ENCODE measurements at places on chromosomes 6 and 20. TPM values are rescaled to one million over a fixed set of nuclear protein-coding genes. Genes with fewer than 3 reads are reported as not detected.

SLC25A27 gene
- total RNA-seq: 4.6 TPM

RAMACL gene
- total RNA-seq: not detected

- DNase-seq: peak; percentile 74
Measured at GRCh38 chr6:132205946-132206345, 195.3 kb downstream of the MOXD1 start.

FOXC1 gene
- 88.4 TPM for total RNA-seq

C6orf52 gene
- total RNA-seq: not detected

DNA sequence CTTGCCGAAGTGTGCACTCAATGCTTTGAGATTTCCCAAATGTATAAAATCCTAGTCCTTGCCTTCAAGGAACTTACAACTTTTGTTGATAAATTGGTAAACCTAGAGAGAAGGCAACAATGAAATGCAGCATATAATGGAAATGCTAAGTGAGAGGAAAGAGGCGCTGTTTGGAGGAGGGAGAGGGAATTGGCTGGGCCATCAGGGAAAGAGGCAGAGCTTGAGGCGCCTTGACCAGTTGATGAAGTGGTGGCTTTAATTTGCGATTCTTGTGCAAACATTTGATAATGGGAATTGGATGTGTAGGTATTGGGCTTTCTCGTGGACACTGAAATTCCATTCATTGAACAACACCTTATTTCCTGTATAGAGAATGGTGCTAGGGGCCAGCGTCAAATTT lies 1.9 kb upstream of the CDYL start:
- no peak for DNase-seq

GRCh38 chr6:161369339-161369738 lies 95.5 kb upstream of the AGPAT4 start:
- peak; percentile 89 for DNase-seq

- peak; percentile 7 for DNase-seq
Measured at GRCh38 chr6:107185391-107185970, 70.2 kb upstream of the BEND3 start.

LINC00237 gene
- not detected for total RNA-seq

SMLR1 gene
- total RNA-seq: 1.1 TPM

- DNase-seq: peak; percentile 25
Measured at GRCh38 chr20:16271450-16271849, 301.8 kb downstream of the KIF16B start.

DNA sequence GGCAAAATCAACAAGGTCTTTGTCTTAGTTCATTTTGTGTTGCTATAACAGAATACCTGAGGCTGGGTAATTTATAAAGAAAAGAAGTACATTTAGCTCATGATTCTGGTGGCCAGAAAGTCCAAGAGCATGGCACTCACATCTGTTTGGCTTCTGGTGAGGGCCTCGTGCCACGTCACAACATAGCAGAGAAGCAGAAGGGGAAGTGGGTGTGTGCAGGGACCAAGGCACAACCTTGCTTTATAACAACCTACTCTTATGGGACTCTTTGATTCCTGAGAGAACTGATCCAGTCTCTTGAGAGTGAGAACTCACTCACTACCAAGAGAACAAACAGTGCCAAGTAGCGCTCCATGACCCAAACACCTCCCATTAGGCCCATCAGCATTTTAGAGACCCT lies 25.4 kb downstream of the GABRR2 start:
- no peak for DNase-seq

DNA sequence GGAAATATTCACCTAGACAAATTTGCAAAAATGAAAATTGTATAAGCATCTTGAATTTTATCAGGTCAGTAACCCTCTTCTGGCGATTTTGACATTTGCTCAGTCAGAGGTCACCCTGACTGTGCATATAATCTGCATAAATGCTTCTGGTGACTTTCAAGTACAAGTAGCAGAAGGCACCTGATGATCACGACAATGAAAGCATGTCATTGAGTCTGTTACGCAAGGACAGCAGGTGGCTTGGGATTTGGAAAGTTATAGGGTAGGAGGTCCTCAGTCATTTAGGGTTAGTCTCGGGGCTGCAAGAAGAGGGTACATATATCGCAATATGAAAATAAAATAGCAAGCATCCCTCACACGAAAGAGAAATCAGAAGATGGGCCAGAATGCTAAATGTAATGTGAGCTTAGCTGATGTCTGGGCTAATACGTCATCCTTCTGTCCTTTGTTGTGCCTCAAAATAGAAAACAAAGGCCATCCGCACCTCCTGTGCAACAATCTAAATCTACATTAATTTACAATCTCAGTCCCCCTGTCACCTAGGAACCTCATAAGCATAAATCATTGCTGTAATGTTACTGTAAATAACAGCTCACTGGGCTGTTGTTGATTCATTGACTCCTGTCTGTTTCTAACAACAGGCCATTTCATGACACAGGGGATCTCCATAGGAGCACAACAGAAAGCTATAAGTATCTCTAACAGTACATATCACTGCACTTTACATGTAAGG lies 155.2 kb upstream of the RSPO3 start:
- no peak for DNase-seq

MYLK4 gene
- 1.2 TPM for total RNA-seq

DNA sequence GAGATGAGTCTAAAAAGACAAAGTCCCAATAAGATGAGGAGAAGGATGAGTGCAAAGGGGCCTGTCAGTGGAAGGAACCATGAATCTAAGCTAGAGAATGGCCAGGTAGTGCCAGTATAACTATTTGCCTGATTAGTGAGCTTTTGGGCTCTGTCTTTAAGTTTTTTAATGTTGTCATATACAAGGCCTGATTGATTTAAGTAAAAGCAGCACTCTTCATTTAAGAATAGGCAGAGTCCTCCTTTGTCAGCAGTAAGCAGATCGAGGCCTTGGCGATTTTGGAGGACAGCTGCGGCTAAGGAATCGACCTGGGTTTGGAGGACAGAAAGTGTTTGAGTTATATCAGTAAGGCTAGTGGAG lies 753.4 kb upstream of the ADGRB3 start:
- DNase-seq: no peak

- DNase-seq: no peak
Measured at GRCh38 chr6:45721665-45722064, 294.0 kb downstream of the CLIC5 start.

DNA sequence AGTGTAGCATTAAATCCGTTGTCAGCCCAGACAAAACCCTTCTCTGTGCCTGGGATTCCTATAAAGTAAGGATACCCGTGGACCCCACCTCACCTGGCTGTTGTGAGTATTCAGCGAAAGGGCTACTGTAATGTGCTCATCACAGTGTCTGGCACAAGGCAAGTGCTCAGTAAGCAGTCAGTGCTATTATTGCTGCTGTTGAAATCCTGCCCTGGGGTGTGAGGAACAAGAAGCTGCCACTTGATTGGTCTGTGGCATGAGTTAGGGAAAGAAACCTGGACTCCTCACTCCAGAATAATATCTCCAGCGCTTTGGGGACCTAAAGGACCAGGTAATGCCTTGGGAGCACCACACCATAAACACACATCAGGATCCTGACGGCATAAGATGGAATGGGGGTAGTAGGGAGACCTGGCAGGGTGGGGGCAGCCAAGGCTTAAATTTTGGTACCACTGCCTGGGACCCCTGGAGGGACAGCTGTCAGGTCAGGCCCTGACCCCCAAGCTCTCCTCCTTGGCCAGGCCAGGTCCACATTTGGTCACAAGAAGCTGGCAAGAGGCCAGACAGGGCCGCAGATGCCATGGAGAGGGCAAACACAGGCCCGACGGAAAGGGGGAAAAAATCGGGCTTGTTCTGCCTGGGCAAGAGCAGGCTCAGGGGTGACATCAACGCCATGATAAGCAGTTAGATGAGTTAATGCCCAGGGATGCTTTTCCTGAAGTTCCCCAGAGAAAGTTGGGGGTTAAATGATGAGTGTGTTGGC lies 66.5 kb downstream of the MRPL14 start:
- no peak for DNase-seq

FAM209B gene
- total RNA-seq: not detected

CFAP206 gene
- 4.1 TPM for total RNA-seq

C20orf204 gene
- total RNA-seq: not detected

DNA sequence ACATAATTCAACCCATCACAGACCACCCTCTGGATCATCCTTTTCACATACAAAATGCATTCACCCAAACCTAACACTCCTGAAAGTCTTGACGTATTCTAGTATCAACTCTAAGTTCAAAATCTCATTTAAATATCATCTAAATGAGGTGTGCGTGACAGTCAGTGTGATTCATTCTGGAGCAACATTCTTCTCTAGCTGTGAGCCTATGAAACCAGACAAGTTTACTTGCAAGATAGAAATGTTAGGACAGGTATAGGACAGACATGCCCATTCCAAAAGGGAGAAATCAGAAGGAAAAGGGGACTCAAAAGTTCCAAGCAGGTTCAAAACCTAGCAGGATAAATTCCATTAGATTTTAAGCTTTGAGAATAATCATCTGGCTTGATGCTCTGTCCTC lies 329.7 kb downstream of the CD83 start:
- no peak for DNase-seq

- DNase-seq: no peak
Measured at GRCh38 chr20:47764154-47764733, 21.0 kb downstream of the SULF2 start.

DNA sequence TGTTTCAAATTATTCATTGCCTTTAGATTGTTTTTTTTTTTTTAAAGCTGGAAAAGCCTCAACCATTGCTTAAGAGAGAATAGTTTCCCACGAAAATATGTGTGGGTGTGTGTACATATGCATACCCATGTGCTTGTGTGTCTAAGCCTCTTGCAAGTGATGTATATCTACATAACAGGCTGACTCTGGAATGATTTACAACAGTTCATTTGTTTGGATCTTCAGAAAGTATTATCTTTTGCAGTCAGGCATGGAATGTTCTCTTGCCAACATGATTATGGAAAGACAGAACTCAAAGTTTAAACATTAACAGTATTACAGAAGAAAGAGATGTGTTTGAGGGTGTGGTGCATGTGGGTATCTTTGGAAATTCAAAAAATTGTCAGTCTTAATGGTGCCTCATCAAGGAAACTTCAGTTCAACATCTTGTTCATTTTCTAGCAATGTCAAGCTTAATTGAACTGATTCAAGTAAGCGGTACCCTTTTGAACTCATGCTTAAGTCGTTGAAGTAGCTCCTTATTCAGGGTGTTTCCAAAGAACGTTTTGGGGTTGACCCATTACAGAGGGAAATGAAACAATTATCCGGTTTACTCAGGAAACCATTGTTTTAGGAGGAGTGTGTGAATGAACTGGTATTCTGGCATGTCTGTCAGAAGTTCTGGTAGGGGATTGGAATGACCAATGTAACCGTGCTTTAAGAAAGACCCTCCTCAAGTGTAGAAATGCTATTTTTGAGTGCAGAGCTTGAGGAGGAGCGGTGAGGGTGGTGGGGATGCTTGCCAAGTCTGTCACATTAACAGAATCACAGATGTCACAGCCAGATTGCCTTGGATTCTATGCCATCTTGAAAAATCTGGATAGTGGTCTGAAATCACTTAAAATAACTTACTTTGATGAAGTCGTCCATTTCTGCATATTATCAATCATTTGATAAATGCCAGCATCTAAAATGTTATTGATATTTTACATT lies 60.3 kb downstream of the ADGRG6 start:
- peak; percentile 97 for DNase-seq

STX11 gene
- not detected for total RNA-seq

DNA sequence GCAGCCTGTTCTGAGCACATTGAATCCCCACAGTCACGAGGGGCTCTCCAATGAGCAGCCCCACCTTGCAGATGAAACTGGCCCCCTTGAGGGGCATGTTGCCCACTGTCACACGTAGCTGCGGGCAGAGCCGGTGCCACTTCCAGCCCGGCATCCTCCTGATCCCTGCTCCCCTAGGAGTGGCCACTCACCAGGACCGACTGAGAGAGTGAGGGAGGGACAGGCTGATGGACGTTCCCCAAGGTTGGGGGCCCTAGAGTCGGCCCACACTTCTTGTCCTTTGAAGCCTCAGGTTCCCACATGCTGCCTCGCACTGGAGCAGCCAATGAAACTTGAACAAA lies 10.5 kb downstream of the ENTPD6 start:
- no peak for DNase-seq

FRS3 gene
- 2.0 TPM for total RNA-seq

NNAT gene
- total RNA-seq: not detected

DNA sequence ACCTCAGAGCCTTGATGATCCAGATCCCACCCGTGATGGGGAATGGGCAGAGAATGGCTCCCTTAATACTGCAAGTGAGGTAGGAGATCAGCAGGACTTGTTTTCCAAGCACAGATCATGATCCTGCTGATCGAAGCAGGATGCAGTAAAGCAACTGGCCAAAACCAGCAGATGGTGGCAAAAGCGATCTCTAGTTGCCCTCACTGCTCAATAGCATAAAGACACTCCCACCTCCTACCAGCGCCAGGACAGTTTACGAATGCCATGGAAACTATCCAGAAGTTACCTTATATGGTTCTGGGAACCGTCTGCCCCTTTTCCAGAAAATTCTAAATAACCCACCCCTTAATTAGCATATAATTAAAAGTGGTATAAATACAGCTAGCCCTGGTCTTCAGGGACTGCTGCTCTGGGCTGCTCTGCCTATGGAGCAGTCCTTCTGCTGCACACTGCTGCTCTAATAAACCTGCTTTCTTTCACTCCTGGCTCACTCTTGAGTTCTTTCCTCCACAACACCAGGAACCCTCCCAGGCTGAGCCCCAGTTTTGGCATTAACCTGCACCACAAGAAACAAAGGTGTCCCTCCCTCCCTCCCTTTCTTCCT lies 415.8 kb downstream of the PREX1 start:
- no peak for DNase-seq

DNA sequence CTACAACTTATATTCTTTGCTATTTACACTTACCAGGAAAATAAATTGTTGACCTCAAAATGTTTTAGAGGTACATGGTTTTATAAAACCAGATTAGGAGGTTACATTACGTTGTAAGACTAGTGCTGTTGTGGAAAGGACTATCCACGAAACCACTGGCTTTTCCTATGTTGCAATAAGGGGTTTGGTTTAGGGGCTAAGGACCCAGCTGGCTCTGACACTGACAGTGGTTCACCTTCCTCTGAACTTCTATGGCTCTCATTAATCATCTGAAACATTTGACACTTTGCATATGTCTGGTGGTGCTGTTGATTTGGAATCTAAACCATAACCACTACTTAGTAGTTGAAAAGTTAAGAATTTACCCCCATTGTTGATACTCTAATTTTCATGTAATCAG lies 186.7 kb downstream of the NKAIN2 start:
- no peak for DNase-seq

FBXO9 gene
- total RNA-seq: 53.1 TPM

DNA sequence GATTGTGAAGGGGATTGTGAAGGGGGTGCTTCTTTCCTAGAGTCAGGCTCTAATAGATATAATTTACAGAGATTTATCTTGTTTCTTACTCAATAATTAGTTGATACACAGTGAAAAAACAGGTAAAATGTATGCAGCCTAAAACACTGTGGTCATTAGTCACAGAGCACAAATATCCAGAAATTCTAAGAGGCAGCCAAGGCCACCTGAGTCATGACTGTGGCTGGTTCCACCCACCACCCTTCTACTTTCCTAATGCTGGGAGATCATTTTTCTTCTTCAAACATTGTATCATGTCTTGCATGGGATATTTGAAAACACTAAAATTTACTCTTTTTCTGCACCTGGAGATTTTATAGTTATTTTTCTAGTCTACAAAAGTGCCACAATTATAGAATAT lies 181.6 kb downstream of the OTOR start:
- DNase-seq: no peak

IRF4 gene
- total RNA-seq: not detected

GRCh38 chr6:116088946-116089345 lies 11.7 kb upstream of the NT5DC1 start:
- DNase-seq: no peak

Data from Caki2 (cell line).